Calu3 (cell line): ENCODE measurements at places on chromosomes 7 and 10. TPM values are rescaled to one million over a fixed set of nuclear protein-coding genes. Genes with fewer than 3 reads are reported as not detected.
A peak's percentile ranks its signal among the peaks of the same experiment; 100 is the strongest.

DNA sequence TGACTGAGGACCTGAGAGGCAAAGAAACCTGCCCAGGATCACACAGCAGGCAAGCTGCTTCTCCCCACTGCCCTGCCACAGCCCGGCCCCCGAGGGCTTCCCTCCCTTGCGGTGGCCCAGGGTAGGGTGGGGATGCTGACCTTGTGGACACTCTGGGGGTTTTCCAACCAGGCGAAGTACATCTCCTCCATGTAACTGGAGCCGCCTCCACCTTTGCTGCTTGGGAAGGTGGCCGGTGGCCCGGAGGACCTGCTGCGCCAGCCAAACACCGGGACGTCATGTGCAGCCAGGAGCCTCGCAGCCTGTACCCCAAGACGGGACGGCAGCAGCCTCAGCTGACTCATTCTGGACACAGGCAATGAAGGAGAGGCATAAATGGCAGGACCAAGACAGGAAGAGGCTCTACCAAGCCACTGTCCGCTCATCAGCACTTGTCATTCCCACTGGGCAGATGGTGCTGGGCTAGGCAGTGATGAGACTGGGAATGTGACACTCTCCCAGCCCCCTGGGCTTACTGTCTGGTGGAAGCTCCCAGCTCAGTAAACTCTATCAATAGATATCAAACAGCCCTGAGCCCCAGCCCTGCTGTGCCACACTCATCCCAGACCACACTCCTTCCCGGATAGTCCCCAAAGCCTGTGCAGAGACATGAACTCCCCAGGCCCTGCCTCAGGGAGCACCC lies 3.7 kb downstream of the OGDHL start:
- H3K4me1 ChIP-seq, result no peaks in the 10 kb centered on the region
- peaks cover 73% of the 10 kb centered on the region for H3K27me3 ChIP-seq
- H3K27ac ChIP-seq, result no peak overlapping the region
- H3K4me3 ChIP-seq, result no peak overlapping the region

Gene GPRIN2
- 9.5 and 12.8 TPM in 2 replicates for total RNA-seq

Gene ADRB1
- total RNA-seq, result 0.47 and 0.78 TPM in 2 replicates

GRCh38 chr10:31130406-31130805 lies 98.7 kb upstream of the ZNF438 start:
- no peaks in the 10 kb centered on the region for H3K27me3 ChIP-seq
- peaks cover 20% of the 10 kb centered on the region for H3K36me3 ChIP-seq
- no peak for DNase-seq
- no peak overlapping the region for H3K4me3 ChIP-seq

DNA sequence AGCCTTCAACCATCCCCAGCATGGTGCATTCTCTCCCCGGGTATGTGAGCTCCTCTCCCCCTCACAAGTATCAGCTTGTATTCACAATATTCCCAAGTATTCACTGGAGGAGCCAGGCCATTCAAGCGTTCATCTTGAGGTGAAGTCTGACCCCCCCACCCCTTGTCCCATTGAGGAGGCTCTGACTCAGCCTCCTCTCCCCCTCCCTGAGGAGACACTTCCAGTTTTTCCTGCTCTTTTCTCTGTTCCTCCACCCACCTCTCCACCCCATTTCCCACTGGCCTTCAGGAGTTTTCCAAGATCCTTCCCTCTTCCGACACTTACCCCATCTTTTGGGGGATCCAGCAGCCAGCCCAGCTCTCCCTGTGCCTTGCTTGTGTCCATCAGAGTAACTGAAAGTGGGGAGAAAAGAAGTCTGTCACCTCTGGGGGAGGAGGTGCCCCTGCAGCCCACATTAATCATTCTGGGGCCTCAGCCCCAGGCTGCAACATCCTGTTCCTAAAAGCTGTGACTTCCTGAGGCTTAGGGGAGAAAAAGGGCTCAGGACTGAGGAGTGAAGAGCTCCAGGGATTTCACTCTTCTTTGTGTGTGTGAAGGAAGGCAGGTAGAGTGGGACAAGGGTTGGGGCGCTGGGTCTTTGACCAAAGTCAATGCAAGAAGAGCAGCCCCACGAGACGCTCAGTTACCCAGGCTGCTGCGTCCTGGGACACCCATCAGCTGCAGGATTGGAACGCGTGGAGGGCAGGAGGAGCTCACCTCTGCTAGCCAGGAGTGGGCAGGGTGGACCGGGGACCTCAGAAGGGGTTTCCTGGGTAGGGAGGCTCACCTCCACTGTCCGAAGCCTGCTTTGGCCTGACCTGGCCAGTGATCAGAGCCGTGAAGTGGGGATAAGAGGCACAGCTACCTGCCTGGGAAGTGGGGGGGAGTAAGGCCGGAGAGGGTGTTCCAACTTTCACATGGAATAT lies 1.1 kb downstream of the EPHA1 start:
- no peaks in the 10 kb centered on the region for H3K27me3 ChIP-seq
- H3K36me3 ChIP-seq, result peaks cover 18% of the 10 kb centered on the region
- DNase-seq, result no peak
- H3K27ac ChIP-seq, result peak overlapping the region; percentile 81
- H3K4me3 ChIP-seq, result peak overlapping the region; percentile 88

DNA sequence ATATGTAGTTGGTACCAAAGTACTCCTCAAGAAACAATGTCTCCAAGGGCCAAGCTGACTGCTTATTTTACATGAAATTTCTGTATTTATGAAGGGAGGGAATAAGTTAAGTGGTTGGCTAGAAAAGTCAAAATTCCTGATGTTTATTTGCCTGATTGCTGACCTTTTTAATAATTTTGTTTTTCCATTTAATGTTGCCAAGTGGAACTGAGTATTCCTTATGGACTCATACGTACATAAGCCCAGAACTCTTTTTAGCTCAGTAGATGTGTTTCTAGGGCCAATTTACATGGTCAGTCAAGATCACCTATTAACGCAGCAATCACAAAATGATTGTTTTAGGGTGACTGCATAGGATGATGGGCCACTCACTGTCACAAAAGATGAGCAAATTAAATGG lies 78.3 kb upstream of the FZD8 start:
- no peak for DNase-seq
- H3K4me1 ChIP-seq, result no peaks in the 10 kb centered on the region
- peaks cover 10% of the 10 kb centered on the region for H3K27me3 ChIP-seq
- H3K27ac ChIP-seq, result no peak overlapping the region
- H3K4me3 ChIP-seq, result no peak overlapping the region

- no peak overlapping the region for H3K4me3 ChIP-seq
- no peaks in the 10 kb centered on the region for H3K36me3 ChIP-seq
- no peak overlapping the region for H3K27ac ChIP-seq
- DNase-seq, result no peak
- H3K27me3 ChIP-seq, result peaks cover 46% of the 10 kb centered on the region
- H3K4me1 ChIP-seq, result no peaks in the 10 kb centered on the region
Measured at GRCh38 chr10:77060913-77061312, 576.7 kb downstream of the KCNMA1 start.

Gene MYL7
- not detected in 2 replicates for total RNA-seq
